NCI-H526 (cell line): ENCODE measurements at places on chromosomes 1 and 21.
A peak's percentile ranks its signal among the peaks of the same experiment; 100 is the strongest.

DNA sequence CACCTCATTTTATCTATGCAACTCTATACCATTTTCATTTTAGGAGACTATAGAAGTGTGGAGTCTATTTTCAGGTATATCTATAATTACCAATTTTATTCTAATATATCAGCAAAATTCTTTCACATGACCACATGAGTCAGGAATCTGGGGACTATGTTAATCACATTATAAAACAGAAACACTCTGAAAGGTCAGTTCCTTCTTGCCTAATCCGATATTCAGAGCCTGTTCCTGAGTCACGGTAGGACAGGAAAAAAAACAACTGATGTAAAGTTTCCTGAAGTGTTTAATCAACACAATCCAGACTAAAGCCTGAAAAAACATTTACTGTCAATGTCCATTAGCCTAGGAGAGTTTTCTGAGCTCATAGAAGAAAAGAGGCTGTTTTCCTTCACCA lies 1902.3 kb downstream of the NCAM2 start:
- DNase-seq, result no peak

- DNase-seq, result no peak
Measured at GRCh38 chr1:51330331-51331201, at the start of gene TTC39A. TSS of gene TTC39A (minus strand) at chr1:51330562. CDS start at chr1:51330477, 85 bp downstream.

DNA sequence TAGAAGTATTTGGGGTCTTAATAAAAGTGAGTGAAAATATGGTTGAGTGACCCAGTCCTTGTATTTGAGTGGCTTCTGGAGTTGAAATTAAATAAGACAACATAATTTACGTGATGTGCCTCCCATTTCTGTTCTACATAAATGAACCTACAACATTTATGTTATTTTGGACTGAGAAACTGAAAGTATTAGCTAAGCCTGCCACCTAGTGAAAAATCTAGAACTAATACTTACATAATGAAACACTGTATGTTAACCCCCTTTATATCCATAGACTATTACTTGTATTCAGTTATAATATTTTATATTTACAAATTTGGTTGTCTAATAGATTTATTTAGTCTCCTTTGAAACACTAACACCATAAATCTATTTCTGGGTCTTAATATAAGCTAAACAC lies 298.9 kb downstream of the KCNT2 start:
- peak; percentile 25 for DNase-seq

DNA sequence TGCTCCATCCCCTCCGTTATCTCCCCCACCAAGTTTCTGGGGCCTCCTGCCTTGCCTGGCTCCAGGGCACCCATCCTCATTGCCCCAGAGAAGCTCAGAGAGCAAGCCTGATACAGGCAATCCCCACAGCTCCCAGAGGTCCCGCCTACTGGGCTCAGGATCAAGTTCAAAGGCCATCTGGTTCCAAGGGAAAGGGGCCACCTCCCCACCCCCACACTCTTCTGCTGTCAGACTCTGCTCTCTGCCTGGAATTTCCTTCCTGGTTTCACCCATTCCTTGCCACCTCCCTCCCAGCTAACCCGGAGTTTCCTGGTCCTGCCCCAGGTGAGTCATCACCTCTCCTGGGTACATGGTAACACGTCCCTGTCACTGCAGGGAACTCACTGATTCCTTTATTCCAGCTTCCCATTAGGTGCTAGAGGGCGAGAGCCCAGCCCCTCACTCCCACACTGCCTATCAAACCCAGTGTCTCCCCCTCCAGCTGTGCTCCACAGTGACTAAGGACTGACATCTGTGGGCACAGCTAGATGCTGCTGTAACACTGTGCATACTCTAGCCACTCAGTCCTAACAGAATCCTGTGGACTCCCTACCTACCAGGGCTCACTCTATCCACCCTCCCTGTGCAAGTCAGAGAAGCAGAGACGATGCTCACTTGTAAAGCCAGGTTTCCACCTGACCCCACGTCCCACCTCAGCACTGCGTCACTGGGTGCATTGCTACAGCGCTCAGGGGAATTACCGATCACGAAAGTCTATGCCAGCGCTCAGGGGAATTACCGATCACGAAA lies 21.8 kb downstream of the RSPH1 start:
- DNase-seq, result no peak

GRCh38 chr1:61265665-61266064 lies 183.3 kb downstream of the NFIA start:
- no peak for DNase-seq

DNA sequence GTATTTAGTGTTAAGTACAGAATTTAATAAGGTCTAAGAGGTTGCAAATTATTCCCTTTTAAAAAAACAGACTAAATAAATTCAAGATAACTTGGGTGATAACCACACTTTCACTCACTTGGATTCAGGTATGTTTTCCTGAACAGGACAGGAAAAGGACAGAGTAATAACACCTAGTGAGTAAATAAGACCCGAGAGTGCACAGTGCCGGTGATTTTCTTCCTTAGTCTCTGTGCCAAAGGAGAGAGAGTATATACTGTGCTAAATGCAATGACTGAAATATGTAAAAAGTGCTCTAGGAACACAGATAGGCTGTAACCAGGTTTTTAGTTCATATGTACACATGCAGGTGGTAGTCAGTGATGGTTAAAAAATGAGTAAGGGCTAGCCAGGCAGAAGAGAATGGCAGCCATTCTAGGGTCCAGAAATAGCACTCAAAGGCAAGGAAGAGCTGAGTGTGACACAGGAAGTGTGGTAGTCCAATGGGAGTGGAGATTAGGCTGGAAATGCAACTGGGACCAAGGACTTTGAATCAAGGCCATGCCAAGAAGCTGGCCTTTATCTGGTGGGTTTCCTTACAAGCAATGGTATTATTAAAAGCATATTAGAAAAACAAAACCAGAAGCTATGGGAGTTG lies 58.1 kb downstream of the NRIP1 start:
- no peak for DNase-seq

GRCh38 chr1:44545961-44546360 lies 128.3 kb downstream of the TMEM53 start:
- DNase-seq, result no peak

DNA sequence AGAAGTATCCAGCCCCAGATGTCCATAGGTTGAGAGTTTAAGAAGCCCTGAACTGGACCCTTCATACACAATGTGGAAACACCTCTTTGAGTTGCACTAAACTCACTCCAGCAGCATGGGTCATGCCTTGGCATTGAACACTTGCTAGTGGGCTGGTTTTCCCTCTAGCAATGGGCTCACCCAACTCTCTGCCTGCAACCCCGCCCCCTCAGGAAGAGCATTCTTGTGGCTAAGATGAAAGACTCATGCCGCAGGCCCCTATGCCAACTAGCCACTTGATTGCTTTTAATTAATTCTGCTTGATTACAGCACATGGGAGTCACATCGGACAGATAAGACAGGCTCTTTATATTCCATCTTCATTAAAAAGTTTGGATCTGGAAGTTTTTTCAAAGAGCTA lies 136.5 kb upstream of the GJB5 start:
- DNase-seq, result no peak

GRCh38 chr1:224700918-224701531 lies 84.9 kb downstream of the CNIH3 start:
- no peak for DNase-seq

GRCh38 chr1:50048791-50049190 lies 25.0 kb upstream of the AGBL4 start:
- no peak for DNase-seq

DNA sequence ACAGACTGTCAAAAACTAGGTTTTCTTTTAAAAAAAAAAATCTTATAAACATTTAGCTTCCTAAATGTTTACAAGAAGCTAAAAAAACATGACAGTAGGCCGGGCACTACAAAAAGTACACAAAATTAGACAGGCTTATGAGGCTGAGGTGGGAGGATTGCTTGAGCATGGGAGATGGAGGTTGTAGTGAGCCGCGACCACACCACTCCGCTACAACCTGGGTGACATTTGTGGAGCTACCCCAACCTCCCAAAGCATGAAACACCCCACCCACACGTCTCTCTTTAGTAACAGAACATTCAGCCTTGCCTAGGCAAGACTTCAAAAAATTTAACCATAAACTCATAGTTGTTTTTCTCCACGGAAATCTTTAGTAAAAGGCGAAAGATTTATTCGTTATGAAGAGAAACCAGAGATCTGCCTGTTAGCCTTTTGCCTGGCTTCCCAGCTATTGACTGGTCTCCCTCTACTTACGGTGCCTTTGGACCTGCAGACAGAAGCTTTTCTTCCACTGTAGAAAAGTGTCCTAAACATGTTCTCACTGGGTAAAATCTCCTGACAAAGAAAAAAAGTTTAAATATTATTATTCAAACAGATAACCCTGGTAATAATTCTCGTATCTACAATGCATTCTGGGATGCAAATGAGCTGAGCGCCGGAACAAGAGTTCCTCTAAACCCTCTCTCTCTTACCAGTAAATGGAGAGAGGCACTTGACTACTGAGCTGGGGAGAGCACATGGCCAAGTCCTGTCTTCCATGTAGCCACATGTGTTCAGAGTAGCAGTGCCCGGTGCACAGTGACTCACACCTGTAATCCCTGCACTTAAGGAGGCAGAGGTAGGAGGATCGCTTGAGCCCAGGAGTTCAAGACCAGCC lies 9.2 kb downstream of the RNU5D-1 start:
- peak; percentile 99 for DNase-seq

DNA sequence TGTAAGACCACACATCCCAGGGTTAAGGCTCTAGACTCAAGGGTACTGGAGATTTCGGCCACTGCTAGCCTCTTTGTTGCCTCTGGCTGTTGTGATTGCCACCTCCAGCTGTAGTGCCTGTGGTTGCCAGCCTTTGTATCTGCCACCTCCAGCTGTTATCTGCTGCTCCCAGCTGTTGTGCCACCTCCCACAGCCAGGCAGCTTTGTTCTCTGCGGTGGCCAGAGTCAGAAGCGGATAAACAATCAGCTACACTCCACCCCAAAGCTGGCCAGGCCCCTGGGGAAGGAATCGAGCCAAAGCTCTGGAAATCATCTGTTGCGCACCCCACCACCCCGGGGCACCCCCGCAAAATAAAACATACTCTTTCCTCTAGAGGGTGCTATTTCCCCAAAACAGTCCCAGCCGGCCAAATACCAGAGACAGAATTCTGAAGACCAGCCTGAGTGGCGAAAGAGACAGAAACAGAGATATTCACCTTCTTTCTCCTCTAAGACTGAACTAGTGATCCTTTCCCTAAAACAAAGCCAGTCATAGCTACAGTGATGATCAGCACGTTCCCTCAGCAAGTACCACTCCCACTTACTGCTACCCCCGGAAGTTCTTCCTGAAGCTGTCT lies 14.8 kb upstream of the PIGM start:
- DNase-seq, result peak; percentile 44

DNA sequence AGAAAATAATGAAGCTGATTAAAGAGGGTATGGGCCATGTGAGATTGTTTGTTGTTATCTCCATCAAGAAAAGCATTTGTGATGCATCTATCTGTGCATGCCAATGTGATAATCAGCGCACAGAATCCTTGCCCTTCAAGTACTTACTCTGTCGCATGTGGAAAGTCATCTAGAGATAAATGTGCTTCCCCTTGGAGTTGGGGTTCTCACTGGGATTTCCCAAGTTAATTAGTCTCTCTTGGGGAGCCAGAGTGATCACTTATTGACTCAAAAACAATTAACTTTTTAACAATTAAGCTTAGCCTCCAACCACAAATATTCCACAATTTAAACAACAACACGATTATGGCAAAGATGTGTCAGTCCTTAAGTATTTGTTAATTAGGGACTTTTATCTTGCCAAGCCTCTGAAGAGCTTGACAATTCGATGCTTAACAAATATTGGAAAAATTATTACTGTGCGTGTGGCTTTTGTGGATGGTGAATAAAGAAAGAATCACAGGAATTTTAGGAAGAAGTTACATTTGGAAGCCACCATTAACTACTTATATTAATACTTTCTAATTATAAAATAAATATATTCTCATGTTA lies 17.5 kb downstream of the RHOU start:
- DNase-seq, result no peak

GRCh38 chr1:84615790-84616189 lies 41.5 kb upstream of the CTBS start:
- no peak for DNase-seq

GRCh38 chr1:198185759-198186158 lies 29.0 kb downstream of the NEK7 start:
- DNase-seq, result no peak

- DNase-seq, result no peak
Measured at GRCh38 chr1:162335126-162335525, 41.5 kb downstream of the SPATA46 start.

DNA sequence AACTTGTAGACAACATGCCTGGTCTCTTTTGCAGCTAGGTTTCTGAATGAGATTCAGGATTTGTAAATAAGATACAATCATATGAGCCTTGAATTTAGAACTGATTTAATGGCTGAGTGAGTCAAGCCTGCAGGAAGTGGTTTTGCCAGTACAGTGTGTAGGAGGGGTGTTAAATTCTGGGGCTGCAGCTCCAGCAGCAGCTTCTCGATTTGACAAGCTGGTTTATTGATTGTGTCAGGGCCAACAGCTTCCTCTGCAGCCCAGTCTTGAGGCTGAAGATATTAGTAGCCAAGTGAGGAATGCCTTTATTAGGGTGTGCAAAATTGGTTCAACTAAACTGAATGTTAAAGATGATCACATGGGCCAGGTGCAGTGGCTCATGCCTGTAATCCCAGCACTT lies 11.5 kb upstream of the PLA2G5 start:
- no peak for DNase-seq

DNA sequence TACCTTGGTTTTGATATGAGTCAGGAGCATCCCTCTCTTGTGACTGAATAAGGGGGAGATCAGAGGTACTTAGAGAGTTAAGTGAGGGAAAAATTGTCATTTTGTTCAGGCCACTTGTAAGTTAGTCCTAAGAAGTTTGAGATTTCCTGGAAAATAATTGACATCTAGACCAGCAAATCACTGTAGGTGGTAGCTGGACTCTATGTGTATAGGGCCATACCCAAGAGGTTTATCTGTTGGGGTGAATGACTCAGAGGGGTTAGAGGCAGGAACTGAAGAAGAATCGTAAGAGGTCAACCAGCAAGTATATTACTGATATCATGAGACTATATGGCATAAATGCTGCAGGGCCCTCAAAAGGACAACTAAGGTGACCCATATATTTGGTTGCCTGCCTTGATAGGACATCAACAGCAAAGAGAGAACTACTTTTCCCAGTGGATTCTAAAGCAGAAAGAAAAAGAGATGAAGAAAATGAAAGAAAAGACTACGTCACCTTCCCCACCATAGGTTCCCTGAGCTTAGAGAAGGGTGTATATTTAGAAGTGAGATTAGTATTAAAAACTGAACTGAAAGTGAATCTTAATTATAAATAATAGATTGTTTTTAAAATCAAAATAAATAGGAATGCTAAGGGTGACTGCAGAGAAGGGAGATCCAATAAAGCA lies 8.0 kb upstream of the RNPC3 start:
- DNase-seq, result no peak

DNA sequence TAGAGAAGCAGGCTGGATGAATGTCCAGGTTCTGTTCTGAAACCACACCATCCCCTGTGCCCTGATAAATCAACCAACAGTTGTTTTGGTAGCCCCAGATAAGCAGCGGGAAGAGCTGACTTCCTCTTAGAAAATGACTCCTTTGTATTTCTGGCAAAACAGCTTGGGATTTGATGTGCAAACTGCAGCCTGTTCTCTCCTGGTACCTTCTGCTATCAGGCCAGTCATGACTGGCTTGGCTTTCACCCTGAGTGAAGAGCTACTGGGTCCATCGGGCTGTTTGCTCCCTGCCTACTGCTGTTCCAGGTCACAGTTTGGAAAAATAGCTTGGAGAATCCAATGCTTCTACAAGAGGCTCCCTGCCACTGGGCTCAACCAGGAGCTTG lies 116.8 kb downstream of the DTL start:
- no peak for DNase-seq

GRCh38 chr1:36096500-36097432 lies 8.1 kb downstream of the ADPRS start:
- DNase-seq, result peak; percentile 78
